Fibroblast of skin of left quadriceps (primary cell): ENCODE measurements at places on chromosomes 3 and 15.
A peak's percentile ranks its signal among the peaks of the same experiment; 100 is the strongest.

DNA sequence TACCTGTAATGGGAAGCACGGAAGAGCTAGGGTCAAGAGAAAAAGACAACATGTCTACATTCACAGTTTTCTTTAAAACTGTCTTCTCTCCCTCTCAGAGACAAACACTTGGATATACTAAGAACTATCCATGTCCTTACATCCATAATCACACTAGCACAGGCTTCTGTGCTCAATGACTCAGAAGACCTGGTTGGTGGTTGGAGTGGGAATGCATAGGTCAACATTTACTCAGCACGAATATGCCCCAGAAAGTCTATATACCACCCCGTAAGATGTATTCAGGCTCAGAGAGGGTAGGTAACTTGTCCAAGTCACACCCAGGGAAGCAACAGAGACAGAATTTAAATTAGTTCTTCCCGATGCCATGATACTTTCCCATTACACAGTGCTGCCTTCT, 891.1 kb downstream of the TUSC7 start:
- DNase-seq, result no peak

DNA sequence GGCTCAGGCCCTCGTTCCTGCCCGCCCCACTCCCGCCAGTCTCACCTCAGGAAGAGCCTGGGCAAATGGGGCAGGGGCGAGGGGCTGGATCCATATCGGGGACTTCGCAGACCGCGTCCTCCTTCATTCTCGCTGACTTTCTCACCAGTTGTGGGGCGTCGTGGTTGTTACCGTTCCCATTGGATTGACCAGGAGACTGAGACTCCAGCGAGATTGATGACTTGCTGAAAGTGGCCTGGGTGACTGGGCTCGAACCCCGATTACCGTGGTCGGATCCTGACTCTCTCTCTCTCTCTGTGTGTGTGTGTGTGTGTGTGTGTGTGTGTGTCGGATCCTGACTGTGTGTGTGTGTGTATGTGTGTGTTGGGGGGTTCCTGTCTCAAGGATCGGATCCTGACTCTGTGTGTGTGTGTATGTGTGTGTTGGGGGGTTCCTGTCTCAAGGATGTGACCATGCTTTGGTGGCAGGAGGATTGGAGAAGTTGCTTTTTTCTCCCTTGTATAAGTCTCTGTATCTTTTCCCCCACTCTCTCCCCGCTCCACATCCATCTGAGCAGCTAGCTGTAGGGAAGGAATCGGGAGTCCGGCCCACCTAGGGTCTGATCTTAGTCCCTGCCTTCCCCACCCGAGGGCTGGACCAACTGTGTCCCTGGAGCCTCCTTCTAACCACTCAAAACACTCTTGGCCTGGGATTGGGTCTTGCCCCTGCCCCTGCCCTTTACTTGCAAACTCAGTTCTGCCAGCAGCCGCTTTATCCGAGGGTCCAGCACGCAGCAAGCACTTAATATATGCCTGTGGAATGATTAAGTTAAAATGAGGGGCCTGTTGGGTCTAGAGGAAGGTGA, 603 bp downstream of the PLEKHO2 start:
- DNase-seq, result no peak

DNA sequence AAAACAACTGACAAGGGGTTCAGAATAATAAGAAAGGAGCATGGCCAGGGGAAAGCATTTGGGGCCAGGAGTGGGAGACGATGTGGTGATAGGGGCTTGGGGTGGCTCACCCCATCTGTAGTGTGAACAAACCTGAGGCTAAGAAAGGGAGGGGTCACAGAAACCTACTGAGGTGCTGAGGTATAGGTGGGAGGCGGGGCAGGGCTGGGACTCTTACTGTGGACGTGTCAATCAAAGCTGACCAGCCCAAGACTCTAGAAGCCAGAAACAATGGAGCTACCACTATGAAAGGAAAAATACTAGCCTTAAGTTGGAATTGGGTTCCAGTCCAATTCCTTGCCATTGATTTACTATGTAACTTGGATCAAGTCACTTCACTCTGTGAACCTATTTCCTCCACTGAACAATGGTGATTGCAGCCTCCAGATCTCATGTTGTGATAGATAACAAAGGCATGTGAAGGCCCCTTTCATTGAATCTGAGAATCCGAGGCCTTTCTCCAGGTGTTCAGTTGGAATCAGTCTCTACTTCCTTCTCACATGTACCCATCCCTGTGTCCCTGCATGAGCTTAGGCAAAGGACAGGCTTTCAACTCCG, 260.9 kb upstream of the HES1 start:
- no peak for DNase-seq

DNA sequence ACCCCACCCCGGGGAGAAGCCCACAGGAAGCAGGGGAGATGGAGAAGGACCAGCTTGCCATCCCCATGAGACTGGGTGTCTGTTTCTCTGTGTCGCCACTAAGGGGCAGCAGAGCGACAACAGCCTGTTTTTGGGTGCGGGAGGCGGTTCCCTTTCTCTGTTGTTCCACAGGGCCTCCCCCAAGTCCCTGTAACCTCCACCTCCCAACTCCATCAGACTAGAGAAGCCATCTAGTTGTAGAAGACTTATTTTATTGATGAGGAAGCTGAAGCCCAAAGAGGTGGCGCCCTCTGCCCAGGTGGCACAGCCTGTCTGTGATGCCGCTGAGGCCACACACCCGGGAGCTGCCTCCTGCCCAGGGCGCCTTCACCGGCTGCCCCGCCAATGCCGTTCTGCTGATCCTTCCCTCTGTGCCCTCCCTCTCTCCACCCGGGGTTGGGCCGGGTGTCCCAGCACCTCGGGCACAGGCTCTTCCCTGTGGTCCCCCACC, 3.9 kb upstream of the CCDC9B start:
- DNase-seq, result no peak

GRCh38 chr15:89442671-89443307, 53.6 kb downstream of the RHCG start:
- DNase-seq, result no peak

DNA sequence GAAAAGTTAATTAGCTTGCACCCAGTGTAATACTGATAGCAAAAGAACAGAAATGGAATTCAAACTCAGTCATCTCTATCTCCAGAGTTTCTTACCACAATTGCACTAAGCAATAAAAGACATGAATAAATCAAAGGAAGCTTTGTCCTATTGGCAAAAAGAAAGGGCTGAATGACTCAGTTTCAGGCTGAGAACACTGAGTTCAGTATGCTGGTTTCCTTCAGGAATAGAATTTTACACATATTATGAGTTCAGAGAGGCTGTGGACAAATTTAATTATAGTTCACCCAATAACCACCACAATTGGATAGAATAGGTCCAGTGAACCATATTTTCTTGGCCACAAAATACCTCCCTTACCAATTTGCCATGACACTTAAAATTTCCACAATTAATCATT, 249.7 kb downstream of the KCNMB2 start:
- DNase-seq, result no peak

GRCh38 chr3:150131663-150132062, 161.0 kb upstream of the PFN2 start:
- DNase-seq, result no peak

DNA sequence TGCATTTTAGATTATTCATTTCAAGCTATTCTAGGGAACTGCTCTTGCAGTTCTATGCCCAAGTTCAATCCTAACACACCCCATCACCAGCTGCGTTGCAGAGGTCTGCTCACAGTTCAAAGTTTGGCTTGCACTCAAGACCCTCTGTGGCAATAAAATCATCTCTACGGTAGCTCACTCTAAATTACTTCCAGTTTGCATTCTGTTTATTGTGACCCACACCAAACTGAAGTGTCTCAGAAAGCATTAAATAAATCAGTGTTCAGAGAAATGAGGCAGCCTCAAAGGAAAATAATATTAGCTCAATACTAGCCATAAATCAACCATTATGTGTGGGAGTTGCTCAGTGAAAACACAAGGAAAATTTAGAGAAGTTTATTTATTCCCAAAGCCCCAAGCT, 250.3 kb downstream of the MAGI1 start:
- DNase-seq, result no peak

GRCh38 chr3:48435774-48436476, 4.0 kb downstream of the CCDC51 start:
- peak; percentile 56 for DNase-seq

- no peak for DNase-seq
Observed at GRCh38 chr3:185739264-185739701, 85.6 kb downstream of the IGF2BP2 start.

DNA sequence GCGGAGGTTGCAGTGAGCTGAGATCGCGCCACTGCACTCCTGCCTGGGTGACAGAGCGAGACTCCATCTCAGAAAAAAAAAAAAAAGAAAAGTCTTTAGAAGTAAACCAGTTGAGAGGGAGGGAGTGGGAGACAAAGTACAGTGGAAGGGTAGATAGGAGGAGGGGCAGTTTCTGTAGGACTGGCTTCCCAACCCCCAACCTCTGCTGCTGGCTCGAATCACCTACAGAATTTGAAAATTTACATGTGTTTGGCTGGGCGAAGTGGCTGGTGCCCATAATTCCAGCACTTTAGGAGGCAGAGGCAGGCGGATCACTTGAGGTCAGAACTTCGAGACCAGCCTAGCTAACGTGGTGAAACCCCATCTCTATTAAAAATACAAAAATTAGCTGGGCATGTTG, 24.1 kb upstream of the SEMA4B start:
- DNase-seq, result no peak

GRCh38 chr3:13548696-13549622, at the start of gene FBLN2:
Gene FBLN2 (plus strand): TSS chr3:13549125. CDS start chr3:13570356, 21,231 bp downstream.
- no peak for DNase-seq

GRCh38 chr3:178334239-178334638, 202.0 kb upstream of the KCNMB2 start:
- no peak for DNase-seq

DNA sequence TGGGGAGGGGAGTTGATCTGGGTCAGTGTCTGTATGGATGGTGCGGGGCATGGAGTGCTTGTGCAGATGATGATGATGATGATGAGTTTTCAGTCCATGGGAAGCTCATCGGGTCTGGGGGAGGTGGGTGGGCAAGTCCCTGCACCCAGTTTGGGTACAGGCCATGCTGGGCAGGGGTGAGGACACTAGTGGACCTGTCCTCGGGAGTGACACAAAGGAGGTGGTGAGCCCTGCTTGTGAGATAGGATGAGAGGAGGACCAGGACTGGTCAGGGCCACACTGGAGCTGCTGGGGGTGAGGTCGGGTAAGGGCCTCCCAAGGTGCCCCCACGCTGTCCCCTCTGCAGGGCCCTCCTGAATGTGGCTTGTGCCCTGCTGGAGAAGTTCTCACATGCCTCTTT, 177.9 kb downstream of the APBA2 start:
- DNase-seq, result no peak

- DNase-seq, result no peak
Observed at GRCh38 chr3:42605546-42606173, 5.2 kb downstream of the NKTR start.

- DNase-seq, result no peak
Observed at GRCh38 chr3:167487556-167487955, 13.7 kb upstream of the SERPINI2 start.

- DNase-seq, result no peak
Observed at GRCh38 chr3:55165278-55165677, 237.4 kb upstream of the LRTM1 start.

DNA sequence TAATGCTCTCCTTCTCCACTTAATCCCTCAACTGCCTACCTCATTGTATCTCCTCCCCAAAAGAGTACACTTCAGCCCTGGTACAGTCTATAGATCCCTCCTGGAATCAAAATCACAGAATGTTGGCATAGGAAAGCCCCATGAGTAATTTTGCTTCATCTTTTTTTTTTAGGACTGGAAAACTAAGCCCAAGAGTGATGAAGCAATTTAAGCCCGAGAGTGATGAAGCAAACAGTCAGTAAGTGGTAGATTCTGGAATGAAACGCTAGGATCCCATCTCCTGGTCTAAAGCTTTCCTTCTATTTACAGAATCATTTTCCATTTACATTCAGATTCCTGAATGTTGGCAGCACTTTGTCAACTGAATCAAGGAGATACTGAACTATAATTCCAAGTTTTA, 29.8 kb upstream of the PLAAT1 start:
- no peak for DNase-seq

GRCh38 chr15:51924156-51925068, 47.2 kb downstream of the LEO1 start:
- no peak for DNase-seq

DNA sequence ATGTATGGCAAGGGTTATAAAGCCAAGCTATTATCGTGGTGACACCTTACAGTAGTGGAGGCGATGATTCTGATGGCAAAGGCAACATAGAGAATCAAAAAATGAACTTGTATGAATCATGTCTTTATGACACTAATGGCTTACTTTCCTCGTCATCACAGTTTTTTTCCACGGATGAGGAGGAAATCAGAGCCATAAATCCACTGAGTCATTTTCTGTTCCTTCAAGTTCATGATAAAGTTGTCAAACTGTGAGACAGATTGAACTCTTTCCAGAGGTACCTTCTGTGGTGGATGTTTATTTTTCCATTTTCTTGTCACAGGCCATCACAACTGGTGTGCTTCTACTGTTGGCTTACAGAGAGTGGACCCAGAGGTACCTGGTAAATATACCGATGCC, 8.5 kb downstream of the TMEM212 start:
- no peak for DNase-seq

DNA sequence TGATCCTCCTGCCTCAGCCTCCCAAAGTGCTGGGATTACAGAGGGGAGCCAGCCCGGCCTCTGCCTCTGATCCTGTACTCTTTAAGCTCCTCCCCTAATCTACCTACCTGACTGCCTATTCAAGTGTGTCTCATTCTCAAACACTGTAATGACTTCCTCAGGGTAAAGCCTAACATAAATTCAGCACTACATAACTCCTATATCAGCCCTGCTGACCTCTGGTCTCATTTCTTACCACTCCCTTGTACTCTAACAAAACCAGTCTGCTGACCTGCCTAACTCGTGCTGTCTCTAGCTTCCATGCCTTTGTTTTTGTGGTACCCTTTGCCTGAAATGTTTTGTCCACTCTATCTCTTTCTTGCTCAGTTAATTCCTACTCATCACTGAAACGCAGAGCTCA, 172.1 kb upstream of the IL12A start:
- no peak for DNase-seq

DNA sequence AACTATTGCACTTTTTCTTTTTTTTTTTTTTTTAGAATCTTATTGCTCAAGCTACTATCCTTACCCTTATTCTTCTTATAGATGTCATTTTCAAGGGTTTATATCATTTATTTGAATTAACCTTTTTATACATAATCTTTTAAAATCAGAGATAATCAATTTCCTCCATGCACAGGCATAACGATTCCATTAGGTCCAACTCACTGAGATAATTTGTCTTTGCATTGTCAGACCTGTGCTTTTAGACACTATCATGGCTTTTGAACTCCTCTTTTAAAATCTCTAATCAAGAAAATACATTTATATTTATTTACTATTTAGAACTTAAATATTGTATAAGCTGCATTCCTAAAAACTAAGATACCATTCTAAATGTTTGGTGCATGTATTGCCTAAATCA, 1454.9 kb downstream of the ZPLD1 start:
- no peak for DNase-seq
